ENCODE measurements at places on chromosomes 11 and 22.

- no peak for DNase-seq
Observed at GRCh38 chr22:23070418-23071229, at the start of gene GNAZ. Gene GNAZ, plus strand, starts transcription at chr22:23070519. Its CDS starts 25,177 bp downstream, at chr22:23095696.

GRCh38 chr11:68582416-68583040 is 101.8 kb upstream of the GAL start:
- DNase-seq, result no peak

DNA sequence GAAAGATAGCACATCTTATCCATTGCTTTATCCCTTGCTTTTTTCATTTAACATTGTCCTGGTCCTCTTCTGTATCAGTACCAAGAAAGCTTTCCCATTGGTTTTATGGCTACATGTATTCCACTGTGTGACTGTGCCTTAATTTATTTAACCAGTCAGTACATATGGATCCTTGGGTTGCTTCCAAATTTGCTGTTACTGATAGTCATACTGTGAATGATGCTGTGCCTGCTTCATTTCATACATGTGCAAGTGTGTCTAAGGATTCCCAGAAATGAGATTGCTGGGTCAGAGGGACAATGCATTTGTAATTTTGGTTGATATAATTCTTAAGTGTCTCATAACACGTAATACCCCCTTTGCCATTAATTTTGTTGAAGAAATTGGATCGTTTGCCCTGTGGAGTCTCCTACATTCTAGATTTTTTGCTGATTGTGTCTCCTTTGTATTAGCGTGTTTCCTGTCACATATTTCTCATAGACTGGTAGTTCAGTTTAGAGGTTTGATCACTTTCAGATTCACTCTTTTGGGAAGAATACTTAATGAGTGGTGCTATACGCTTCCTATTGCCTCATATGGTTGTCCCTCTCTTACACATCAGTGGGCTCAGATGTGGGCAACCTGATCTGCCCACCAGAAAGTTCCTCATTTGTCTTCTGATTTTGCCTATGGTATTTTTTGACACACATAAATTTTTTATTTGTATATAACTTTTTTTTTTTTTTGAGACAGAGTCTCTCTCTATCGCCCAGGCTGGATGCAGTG is 35.3 kb downstream of the MYBPC3 start:
- no peak for DNase-seq

GRCh38 chr11:117932947-117933346 is 3.7 kb upstream of the TMPRSS13 start:
- DNase-seq, result no peak

DNA sequence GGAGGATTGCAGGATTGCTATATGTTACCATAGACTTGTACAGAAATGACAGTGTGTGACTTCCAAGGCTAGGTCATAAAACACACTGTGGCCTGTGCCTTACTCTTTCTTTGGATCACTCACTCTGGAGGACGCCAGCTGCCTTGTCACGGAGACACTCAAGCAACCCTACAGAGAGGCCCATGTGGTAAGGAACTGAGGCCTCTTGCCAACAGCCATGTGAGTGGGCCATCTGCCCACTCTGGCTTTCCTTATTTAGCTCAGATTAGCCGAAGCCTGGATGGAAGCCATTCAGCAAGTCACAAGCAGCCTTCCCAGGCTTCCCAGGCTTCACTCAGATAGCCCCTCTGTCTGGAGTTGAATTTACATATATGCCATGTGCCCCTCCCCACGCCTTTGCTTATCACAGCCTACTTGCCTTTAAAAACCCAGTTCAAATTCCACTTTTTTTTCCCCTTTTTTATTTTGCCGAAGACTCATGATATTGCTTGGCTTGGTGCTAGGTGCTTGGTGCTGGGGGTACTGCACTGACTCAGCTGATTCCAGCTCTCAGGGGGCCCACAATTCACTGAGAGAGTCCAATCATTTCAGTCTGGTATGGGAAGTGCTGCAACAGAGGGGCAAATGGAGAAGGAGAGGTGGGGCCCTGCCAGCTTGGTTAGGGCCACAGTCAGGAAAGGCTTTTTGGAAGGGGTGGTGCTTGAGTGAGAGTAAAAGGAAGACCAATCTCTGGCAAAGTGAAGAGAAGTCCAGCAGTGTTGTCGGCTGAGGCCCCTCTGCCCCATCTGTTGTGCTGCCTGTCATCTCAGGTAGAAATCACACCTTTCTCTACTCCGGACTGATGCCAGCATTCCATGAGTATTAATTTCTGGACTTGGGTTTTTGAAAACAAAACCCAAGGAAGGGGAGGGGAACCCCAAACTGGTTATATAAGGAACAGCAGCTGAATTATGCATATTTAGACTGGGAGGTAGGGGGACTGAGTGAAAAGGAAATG is 14.5 kb upstream of the P4HA3 start:
- DNase-seq, result no peak

DNA sequence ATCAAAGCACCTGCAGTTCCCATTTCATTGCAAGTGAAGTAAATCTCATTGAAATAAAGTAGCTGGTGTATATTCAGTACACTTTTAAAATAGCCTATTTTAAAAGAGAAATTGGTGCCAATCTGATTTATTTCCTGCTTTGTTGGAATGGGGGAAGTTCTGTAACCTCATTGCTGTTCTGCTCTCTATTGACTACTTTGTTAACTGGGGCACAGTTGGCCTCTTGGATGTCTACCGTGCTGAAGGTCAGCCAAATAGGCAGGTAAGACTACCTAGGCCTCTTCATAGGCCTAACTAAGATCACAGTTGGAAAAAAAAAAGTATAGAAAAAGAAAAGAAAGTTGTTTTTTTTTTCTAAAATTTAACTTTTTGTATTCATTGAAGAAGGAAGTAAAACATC is 9.2 kb downstream of the CTNND1 start:
- no peak for DNase-seq

GRCh38 chr11:32302826-32303225 is 132.5 kb downstream of the WT1 start:
- DNase-seq, result no peak

- no peak for DNase-seq
Observed at GRCh38 chr11:28476864-28477263, 368.7 kb downstream of the METTL15 start.

Measured in activated CD4-positive, alpha-beta T cell treated with anti-CD3 and anti-CD28 coated beads, Interleukin-2, amount 50 U/mL, for 16 hours (primary cell).